Activated CD4-positive, alpha-beta T cell treated with anti-CD3 and anti-CD28 coated beads, Interleukin-2, amount 50 U/mL, for 24 hours (primary cell): ENCODE measurements at places on chromosomes 12 and 14.

- DNase-seq, result no peak
Measured at GRCh38 chr14:95294834-95295599, 24.7 kb downstream of the CLMN start.

DNA sequence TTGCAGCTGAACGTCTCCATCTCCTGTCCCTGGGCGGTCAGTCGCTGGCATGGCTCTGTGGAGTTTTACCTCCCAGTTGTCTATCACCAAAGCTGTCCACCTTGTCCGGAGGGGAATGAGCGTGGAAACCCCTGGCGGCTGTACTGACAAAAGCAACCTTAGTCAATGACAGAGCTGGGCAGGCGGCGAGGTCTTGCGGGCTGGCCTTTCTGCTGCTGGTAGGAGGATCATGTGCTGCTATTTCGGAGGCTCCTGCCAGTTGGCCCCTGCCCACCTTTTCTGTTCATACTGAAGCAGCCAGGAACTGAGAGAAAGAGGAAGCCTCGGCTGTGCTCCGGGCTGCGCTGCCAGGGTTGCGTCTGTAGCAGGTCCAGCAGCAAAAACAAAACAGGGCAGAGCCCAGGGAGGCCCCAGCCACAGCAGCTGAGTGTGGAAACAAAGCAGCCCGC, 57.7 kb downstream of the HMGA2 start:
- no peak for DNase-seq

DNA sequence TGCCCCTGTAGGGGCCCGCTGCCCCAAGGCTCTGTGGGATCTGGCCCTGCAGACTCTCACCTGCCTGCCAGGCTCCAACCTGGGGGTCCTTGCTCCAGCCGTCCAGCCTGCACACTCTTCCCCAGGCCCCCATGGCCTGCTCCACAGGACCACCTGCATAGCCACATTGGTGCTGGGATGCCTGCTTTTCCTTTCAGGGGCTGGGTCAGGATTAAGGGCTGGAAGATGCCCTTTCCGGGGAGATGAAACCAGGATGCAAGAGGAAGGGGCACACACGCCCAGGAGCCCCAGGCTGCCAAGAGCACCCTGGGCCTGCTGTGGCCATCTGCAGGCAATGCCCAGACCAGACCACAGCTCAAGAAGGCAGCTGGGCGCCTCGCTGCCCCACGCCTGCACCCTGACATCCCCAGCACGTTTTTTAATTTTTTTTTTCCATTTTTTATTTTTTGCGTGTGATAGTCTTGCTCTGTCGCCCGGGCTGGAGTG, 15.0 kb downstream of the BAG5 start:
- DNase-seq, result no peak

GRCh38 chr14:83975435-83975834, 1554.5 kb upstream of the FLRT2 start:
- DNase-seq, result no peak

DNA sequence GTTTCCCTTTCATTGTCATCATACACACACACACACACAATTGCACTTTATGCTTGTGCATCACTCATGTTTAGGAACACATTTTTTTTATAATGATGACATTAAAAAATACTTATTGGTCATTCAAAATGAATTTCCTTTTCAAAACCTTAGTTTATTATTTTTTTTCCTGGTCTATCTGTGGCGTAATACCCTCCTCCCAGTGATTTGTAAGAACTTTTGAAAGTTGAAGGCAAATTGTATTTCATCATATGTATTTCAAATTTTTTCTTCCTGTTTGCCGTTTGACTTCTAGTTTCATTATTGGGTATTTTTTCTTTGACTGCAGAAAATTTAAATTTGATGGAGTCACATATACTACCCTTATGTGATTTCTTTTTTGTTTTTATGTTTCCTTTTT, 2.5 kb upstream of the LRRK2 start:
- no peak for DNase-seq

- DNase-seq, result no peak
Measured at GRCh38 chr12:15469356-15469755, 147.0 kb downstream of the PTPRO start.

- DNase-seq, result no peak
Measured at GRCh38 chr12:20592556-20592955, 102.6 kb upstream of the SLCO1C1 start.

DNA sequence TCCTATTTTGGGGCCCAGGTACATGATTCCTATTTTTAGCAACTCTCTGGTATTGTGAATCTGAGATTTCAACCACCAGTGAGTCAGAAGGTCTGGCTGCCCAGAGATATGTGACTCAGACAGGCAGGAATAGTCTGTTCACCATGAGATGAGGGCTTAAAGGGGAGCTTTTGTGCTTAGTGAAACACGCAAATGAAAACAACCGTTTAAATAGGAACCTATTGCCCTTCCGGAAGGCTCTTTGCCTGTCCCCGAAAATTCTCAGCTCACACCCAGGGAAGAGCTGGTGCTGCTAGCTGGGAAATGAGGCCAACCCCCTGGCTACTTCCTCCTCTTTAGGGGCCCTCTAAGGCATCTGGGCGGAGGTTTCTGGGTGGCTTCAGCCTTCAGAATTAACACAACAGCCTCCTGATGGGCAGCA, 283.6 kb downstream of the CACNA1C start:
- DNase-seq, result no peak

DNA sequence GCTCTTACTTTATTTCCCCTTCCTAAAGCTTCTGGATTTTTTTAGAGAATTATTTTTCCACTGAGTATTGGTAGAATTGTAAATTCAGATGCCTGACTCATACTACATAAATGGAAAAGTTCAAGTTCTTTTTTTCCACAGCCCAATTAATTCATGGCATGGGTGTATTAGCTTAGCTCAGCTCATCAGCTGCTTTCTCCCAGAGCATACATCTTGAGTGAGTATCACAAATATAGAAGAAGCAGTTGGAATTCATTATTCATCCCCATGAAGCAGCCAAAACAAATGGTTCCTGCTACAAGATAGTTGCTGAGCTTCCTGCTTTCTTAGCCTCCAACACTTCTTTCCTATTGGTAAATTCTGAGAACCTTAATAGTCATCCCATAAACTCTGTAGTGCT, 105.1 kb downstream of the C12orf50 start:
- no peak for DNase-seq

DNA sequence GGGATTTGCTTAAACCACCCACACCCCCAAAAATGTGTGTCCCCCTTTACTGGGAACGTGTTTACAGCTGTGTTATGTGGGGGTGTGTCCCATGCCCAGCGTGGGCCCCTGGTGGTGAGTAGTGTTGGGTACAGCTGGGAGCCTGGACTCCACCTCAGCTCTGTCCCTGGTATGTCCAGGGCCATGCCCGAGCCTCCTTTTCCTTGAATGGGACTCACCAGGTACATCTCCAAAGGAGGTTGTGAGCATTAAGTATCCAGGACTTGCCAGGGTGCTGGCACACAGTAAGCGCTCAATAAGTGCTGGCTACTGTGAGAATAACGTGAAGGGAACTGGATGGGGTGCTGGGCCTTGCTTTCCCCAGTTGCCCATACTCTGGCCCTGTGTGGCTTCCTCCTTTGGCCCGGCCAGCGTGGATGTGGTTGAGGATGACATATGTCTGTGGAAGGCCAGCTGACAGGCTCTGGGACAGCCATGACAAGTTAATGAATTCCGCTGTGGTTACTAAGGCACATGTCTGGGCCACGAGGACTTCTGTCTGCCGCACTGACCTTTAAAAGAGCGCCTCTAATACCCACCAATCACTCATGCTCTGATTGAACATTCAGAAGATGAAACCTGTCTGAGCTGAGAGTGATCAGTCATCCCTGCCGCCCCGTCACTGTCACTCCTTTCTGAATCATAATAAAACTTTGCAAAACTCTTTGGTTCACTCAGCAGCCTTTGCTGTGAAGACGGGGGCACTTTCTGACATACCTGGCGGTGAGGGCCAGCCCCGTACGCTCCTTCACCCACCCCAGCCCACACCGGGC, 74.7 kb downstream of the DIO3 start:
- DNase-seq, result no peak

DNA sequence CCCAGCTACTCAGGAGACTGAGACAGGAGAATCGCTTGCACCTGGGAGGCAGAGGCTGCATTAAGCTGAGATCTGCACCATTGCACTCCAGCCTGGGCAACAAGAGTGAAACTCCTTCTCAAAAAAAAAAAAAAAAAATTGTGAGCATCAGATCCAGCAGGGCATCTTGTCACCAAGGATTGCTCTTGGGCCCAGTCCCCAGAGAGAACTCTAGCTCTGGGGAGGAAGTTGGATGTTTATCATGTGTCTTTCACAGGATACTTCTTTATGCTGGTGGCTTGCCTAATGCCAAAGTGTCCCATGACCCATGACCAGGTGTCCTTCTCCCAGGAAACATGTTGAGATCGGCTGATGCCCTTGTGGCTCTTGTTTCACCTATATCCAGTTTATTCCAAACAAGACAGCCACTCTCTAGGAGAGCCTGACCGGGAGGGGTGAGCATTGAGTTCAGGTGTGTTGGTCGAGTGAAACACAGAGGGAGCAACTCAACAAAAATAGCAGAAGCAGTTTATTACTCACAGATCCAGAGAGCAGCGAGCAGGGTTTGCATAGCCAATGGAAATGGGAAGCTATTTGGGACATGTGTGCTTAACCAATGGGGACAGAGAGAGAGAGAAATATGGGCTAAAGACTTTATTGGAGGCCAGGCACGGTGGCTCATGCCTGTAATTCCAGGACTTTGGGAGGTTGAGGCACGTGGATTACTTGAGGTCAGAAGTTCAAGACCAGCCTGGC, 6.6 kb upstream of the TCHP start:
- DNase-seq, result no peak

DNA sequence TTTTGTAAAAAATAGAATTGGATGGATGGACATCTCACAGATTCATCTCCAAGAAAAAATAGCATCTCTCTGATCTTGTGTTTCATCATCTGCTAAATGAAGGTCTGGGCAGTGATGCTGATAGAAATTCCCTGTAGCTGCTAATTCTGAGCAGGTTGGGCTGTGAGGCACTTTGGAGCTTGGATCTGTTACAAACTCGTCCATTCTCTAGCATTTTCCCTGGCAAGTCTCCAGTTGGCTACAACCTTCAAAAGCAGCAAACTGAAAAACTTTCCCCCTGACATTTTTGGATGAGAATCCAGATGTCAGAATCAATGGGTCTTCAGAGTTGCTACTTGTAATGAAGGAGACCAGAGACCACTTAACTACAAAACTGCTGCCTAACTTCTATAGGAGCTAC, 72.7 kb downstream of the TPH2 start:
- DNase-seq, result no peak

DNA sequence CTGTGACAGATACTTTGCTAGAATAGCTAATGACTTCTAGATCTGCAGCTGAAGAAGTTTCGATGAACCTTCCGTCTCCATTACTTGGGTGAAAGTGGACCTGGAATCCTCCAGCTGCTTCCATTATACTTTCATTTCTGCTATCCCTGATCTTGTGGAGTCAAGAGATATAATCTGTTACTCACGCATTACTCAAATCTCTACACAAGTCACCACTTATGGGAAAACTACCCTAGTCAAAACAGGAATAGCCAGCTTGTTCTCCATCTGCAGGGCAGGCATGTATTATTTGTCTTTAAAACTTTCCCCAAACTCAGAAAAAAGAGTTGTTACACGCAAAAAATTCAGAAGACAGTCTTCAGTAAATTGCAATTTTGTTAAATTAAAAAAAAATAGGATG, 2.8 kb upstream of the KTN1 start:
- DNase-seq, result no peak

DNA sequence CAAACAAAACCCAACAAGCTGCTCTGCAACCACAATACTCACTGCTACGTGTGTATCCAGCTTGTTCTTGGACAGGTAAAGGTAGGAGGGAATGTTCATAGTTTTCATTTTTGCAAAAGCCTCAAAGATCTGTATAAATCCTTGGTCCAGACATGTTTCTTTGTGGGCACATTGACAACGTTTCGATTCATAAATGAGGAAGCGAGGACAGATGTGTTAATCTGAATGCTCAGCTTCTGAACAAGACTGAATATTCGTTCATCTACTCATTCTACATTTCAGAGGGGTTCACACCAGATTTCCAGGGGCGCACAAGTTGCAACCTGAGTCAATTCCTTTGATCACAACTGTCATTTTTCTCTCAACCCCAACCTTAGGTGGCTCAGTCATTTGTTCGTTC, 134.4 kb downstream of the LLPH start:
- DNase-seq, result no peak

GRCh38 chr12:55931780-55932550, 1.0 kb downstream of the DGKA start:
- DNase-seq, result no peak

GRCh38 chr12:76428117-76428516, 79.9 kb upstream of the BBS10 start:
- no peak for DNase-seq

GRCh38 chr12:49866859-49867569, 24.1 kb upstream of the BCDIN3D start:
- DNase-seq, result peak; percentile 70

DNA sequence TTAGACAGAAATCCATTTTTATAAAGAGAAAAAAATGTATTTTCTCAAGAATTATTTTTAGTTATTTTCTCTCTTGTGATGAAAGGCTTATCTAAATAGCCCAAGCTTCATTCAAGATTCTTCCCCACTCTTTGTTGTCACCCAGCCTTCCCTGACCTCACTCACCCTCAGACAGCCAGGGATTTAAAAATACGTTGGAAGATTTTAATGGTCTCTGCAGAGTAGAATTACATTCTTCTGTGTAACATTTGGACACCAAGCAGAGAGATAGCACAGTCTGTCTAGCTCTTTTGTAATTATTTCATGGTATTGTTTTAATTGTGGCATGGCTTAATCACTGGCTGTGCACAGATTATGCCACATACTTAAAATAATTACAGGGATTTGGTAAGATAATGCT, 130.3 kb downstream of the IGF1 start:
- no peak for DNase-seq

- DNase-seq, result no peak
Measured at GRCh38 chr14:51276605-51277004, 36.6 kb downstream of the TMX1 start.

GRCh38 chr14:61119006-61119405, 138.0 kb downstream of the SLC38A6 start:
- no peak for DNase-seq

DNA sequence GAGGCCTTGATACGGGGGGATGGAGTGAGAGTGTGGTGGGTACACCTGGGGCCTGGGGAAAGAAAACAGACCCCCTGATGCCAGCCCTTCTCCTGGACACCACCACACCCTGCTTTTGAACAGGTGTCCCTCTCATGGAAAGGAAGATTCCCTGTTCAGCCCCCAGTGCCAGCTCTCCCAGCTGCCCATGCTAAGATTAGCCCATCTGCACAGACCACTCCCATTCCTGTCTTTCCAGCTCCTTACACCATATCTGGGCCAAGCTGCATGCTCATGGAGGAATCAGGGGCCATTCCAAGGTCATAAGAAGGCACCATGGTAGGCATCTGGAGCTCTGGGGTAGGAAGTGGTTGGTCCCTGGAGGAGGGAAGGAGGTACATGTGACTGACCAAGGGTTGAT, 9.6 kb downstream of the NAB2 start:
- DNase-seq, result no peak

GRCh38 chr14:53462931-53463778, 310.0 kb upstream of the DDHD1 start:
- no peak for DNase-seq

GRCh38 chr14:30803185-30803584, 71.2 kb upstream of the COCH start:
- no peak for DNase-seq

- no peak for DNase-seq
Measured at GRCh38 chr14:54114941-54115340, 158.3 kb upstream of the BMP4 start.
